ENCODE measurements at places on chromosomes 3 and 15. TPM values are rescaled to one million over a fixed set of nuclear protein-coding genes. Genes with fewer than 3 reads are reported as not detected.
A peak's percentile ranks its signal among the peaks of the same experiment; 100 is the strongest.

- no peak for DNase-seq
These were observed 63.3 kb downstream of the RBMS3 start for GRCh38 chr3:29344154-29344553.

The UPK1B gene
- not detected for total RNA-seq

DNA sequence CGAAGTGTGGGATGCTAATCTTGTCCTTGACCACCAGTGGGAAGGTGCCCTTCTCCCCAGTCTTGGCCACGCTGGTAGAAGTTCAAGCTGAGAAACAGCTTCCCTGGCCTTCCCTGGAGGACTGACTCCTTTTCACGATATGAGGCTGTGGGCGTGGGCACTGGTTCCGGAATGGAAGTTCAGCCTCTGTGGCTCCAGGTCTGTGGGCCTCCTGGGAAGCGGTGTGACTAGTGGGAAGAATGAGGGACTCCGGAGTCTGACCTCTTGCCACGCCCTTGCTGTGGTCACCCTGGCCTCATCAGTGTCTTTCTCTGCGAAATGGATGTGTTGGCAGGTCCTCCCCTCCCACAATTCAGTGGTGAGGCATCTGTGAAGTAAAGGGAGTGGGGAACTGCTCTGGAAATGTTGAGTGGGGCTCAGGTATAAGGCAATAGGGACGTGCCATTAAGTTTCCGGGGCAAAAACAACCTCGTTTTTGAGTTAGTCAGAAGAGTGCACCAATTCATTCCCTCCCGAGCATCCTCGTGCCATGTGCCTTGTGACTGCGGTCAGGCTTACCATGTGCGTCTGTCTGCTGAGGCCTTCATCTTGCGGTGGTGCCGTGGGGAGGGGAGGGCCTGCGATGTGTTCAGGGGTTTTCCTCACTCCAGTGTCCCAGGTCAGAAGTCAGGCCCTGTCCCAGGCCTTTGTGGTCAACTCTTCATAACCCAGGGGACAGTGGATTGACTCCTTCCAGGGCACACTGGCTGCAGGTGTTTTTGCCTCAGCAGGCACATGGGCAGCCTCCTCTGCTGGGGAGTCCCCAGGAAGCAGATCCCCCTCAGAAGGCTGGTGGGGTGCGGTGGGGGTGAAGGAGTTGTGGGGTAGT lies 11.8 kb upstream of the SEC13 start:
- DNase-seq = no peak

- DNase-seq = peak; percentile 38
These were observed 46.1 kb downstream of the RFTN1 start for GRCh38 chr3:16467393-16467792.

The C2CD4A gene
- not detected for total RNA-seq

The TMEM40 gene
- not detected for total RNA-seq

The ABHD17C gene
- total RNA-seq = 5.6 TPM

DNA sequence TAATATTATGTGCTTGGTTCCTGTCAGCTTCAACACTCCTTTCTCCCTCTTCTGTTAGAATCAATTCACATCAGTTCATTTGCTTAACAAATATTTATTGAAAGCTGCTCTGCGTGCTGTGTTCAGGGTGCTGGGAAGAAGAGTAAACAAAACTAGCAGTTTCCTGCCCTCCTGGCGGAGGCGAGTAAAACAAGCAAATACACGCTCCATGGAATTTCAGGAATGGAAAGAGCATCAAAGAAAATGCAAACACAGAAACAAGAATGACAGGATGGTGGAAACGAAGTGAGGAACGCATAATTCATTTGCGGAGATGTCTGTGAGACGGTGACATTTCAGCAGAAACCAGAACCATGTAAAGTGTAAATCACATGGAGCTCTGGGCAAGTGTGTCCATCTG lies 49.4 kb upstream of the SPTSSB start:
- DNase-seq = no peak

DNA sequence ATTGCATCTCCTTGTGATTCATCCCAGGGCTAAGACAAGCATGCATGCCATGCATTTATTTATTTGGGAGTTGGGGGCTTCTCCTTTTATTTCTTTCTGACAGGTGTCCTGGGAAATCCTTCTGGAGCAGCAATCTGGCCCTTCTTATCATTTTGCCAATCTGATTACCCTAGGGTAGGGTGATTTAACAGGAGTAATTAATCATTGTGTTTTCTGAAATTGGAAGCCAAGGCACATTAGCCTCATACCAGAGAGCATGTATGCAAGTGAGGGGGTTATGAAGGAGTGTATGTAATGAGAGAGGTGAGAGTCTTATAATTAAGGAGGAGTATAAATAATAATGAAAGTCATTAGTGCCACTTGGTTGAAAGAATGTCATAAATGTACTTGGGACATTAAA lies 37.4 kb upstream of the ARPP21 start:
- no peak for DNase-seq

The CPNE9 gene
- not detected for total RNA-seq

GRCh38 chr3:152396867-152397266 lies 128.1 kb downstream of the MBNL1 start:
- no peak for DNase-seq

The GOLGA6L10 gene
- total RNA-seq = 0.54 TPM

DNA sequence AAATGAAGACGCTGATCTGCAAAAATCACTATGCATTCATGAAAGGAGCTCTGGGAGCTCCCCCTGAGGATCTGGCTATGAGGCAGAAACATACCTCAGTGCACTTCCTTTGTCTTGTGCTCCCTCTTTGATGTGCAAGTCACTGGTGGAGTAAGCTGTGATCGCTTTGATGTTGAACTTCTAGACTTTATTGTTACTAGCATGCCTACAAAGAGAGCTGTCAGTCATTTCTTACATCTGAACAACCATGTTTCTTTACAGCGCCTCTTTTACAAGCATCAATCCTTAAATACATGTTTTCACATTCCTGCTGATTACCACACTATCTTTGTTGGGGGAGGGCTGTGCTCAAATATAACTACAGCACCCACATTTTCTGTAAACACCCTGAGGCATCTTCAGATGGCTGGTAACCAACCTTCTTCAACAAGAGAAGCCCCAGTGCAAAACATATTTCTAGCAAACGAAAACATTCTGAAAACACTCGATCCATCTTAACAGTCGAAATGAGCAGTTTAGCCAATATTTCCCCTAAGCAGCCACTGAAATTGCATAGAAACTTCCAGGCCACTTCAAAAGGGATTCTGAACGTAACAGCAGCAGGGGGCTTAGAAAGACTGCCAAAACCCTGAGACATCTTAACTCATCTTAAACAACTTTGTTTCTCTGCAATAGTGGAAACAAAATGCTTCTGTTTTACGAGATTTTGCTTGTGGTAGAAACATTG lies 101.9 kb upstream of the ICE2 start:
- peak; percentile 73 for DNase-seq

GRCh38 chr3:64056606-64057180 lies 33.4 kb upstream of the PSMD6 start:
- DNase-seq = no peak

DNA sequence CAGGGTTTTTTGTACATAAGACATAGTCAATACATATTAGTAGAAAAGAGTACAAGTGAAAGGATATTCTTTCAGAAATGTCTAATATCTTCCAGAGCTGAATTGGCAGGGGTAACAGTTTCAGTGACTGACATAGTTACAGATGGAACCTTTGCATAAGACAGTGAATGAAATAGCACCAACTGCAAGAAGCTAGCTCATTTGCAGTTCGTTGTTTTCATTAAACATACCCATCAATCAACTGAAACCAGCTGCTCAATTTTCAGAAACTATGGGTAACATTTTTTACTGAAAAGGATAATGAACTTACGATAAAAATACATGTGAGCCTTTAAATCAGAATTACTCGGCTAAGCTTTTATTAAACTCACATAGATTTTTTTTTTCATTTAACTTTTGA lies 93.9 kb upstream of the EPHA3 start:
- no peak for DNase-seq

The RASL12 gene
- total RNA-seq = not detected

The PSTPIP1 gene
- total RNA-seq = 135 TPM

DNA sequence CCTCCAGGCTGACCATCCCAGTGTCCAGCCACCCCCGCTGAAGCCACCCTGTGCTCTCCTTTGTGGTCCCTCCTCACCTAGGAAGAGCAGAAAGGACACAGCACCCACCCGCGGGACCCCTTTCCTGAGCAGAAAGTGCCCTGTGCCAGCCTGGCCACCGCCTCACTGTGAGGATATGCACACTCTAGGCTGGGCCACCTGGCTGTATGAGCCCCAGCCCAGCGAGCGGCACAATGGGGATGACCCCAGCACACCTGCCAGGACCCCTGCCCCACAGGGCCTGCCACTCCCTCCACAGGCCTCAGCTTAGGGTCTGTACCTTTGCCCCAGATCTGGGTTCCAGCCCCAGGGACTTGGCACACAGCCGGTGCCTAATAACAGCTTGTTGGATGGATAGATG lies 47.9 kb upstream of the FURIN start:
- DNase-seq = no peak

DNA sequence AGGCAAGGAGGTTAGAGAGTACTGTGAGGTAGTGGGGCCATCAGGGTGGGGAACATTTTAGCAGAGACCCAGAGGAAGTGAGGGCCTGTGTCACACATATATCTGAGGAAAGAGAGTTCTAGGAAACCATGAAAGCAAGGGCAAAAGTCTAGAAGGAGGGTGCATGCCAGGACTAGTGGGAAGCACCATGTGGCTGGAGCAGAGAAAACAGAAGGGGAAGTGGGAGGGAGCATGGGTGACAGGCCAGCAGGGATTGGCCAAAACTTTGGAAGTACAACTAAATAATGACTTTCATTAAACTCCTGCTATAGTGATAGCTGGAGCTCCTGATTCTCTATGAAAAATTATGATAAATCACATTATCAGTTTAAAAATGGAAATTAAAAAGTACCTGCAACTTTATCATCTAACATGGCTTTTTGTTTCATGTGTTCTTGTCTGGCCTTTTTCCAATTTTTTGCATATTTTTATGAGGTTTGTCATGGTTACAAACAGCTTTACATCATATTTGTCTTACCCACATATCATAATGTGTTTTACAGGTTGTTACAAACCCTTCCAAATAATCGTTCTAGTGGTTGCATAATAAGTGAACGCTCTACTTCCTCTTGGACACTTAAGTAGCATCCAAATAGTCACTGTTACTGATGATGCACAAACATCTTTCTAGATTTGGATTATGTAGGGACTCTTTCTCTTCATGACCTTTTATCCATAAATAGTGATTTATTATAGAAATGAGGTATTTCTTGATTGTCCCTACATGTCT lies 168.3 kb downstream of the NEK10 start:
- DNase-seq = no peak

The ALG1L2 gene
- 0.96 TPM for total RNA-seq

DNA sequence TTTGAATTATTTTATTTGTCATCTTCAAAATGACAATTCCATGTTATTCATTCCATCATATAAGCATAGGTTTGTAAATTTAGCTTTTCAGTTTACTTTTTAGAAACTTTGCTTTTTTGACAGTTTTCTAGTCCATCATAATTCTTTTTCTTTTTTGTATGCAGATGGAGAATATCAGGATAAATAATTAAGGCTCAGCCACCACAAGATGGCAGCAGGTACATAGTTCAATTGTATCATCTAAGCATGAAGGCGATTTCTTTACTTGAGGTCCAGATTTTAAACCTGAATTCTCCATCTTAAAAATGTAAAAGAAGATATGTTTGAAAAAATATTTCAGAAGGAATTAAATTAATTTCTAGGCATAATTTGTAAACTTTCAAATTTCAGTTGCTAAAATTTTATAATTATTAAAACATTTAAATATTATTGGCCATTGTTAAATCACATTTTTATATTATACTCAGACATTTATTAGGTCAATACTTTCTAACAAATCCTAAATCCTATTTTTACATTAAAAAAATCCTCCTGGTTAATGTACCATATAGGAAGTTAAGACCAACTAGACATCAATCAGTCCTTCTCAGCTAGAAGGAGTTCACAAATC lies 15.1 kb downstream of the PLSCR5 start:
- peak; percentile 39 for DNase-seq

DNA sequence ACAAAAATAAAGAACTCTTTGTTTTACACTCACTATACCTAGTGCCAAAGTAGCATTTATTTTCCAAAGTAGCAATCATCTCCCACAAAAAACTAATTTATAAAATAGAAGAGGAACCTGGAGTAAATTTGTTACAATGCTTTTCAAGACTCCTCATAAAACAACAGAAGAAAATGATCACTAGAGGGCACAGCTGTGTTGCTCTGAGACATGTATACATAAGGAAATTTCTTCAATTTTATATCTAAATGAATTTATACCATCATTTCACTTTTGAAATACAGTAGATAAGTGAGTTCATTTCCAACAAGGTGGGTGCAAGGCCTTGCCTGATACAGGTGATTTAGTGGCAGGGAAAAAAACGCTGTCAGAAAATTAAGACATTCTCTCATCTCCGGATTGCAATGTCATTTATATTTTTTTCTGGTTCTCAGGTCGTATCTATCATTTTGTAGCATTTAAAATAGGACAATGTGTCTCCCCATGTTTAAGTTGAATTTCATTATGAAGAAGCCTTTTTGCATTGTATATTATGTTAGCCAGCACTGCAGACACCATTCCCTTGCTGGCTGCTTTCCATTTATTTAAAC lies 25.3 kb upstream of the ARHGEF26 start:
- DNase-seq = no peak

Data from activated CD4-positive, alpha-beta T cell treated with anti-CD3 and anti-CD28 coated beads, Interleukin-2, amount 10 ng/mL, durations not matched to agents 7 days and 5 days (primary cell).